Natural killer cell (primary cell): ENCODE measurements at places on chromosomes 13 and 19. TPM values are rescaled to one million over a fixed set of nuclear protein-coding genes. Genes with fewer than 3 reads are reported as not detected.

ZAR1L gene
- not detected for total RNA-seq

PSG11 gene
- not detected for total RNA-seq

GRCh38 chr19:52270266-52270885 is 989 bp downstream of the ZNF766 start:
- no peaks in the 10 kb centered on the region for H3K27me3 ChIP-seq
- peaks cover 5% of the 10 kb centered on the region for H3K36me3 ChIP-seq
- peak; percentile 39 for DNase-seq

DNA sequence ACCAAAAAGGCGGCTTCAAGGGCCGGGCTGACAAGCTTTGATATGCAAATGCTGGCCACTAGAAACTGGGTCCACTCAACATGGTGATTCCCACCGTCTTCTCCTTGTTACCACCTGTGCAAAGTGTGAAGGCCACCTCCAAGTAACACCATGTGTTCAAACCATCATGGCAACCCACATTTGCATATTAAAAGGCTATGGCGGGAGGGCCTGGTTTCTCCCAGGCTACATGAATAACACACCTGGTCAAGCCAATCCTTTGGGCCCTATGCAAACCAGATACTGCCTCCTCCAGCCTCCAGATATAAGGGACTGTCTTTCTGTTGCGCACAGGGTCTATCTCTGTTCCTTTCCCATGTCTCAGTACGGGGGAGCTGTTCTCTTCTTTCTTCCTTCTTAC is 36.6 kb upstream of the ZSCAN5A start:
- H3K4me1 ChIP-seq: no peaks in the 10 kb centered on the region
- no peak overlapping the region for H3K4me3 ChIP-seq
- H3K27me3 ChIP-seq: no peaks in the 10 kb centered on the region
- no peak overlapping the region for H3K27ac ChIP-seq
- no peaks in the 10 kb centered on the region for H3K36me3 ChIP-seq

DNA sequence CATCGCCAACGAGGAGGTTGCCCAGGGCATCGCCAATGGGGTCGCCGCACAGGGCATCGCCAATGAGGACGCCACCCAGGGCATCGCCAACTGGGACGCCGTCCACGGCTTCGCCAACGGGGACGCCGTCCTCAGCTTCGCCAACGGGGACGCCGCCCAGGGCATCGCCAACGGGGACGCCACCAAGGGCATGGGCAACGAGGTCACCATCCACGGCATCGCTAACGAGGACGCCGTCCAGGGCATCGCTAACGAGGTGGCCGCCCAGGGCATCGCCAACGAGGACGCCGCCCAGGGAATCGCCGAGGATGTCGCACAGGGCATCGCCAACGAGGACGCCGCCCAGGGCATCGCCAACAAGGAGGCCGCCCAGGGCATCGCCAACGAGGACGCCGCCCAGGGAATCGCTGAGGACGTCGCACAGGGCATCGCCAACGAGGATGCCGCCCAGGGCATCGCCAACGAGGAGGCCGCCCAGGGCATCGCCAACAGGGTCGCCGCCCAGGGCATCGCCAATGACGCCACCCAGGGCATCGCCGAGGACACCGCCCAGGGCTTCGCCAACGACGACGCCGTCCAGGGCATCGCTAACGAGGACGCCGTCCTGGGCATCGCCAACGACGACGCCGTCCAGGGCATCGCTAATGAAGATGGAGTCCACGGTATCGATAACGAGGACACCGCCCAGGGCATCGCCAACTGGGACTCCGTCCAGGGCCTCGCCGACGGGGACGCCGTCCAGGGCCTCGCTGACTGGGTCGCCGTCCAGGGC is 945.7 kb downstream of the TUBA3C start:
- no peaks in the 10 kb centered on the region for H3K36me3 ChIP-seq
- no peak overlapping the region for H3K4me3 ChIP-seq
- DNase-seq: no peak
- no peaks in the 10 kb centered on the region for H3K4me1 ChIP-seq
- no peaks in the 10 kb centered on the region for H3K27me3 ChIP-seq
- no peak overlapping the region for H3K27ac ChIP-seq

DNA sequence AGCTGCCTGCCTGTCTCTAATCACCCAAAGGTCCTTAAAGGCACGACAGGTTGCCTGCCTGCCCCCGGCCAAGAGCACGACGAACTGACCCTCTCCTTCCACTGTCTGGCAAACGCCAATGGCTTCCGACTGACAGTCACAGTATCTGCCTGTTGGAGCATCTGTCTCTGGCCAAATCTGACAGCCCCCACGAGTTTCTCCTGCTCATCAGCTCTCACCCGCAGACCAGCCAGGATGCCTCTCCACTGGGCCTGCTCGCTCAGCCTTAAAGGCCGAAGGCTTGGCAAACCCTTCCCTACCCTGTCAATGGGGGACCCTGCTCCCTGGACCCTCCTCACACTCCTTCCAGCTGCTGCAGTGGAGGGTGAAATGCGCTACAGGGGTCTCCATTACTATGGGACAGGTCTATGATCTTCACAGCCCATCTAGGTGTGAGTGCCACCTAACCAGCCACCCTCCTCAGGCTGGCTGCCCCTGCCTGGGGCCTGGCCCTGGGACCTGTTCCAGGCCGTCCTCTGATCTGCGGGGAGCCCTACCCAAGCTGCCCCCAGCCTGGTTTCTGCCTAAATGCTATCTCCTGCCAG is 932 bp downstream of the FAM83E start:
- no peaks in the 10 kb centered on the region for H3K27me3 ChIP-seq
- DNase-seq: no peak

DNA sequence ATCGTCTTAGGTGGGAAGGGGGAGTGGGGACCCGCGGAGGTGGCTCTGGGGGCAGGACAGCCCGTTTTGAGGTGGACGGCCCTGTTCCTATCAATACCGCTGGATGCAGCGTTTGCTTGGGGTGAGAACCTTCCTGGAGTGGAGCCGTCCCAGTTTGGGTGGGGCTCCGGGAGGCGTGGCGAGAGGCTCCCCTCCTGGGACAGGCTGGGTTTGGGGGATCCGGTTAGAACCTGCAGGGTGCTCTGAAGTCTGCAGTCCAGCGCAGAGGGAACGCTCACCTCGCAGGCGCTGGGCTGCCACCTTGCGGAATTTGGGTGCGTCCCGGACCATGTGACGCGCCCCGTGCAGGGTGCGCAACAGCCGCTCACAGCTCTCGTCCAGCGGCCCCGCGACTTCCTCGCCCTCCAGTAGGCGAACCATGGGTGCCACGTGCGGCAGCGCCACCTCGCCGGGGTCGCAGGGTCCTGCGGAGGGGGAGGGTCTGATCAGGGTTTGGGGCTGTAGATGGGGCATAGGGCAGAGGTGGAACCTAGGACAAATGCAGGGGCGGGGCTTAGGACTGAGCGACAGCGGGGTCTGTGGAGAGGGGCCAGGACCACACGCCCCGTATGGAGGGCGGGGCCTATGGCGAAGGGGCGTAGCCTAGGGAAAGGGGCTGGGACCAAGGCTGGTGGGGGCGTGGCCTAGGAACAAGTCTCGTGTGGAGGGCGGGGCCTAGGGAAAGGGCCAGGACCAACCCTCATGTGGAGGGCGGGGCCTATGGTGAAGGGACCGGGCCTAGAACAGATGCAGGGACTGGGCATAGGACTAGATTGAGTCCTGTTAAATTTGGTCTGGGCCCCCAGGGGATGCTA is 13.8 kb downstream of the SH2D3A start:
- H3K4me1 ChIP-seq: peaks cover 13% of the 10 kb centered on the region
- DNase-seq: peak; percentile 66
- peak overlapping the region; percentile 27 for H3K27ac ChIP-seq
- no peaks in the 10 kb centered on the region for H3K27me3 ChIP-seq

GRCh38 chr19:16899566-16900075 is 10.8 kb downstream of the F2RL3 start:
- no peak for DNase-seq
- no peak overlapping the region for H3K4me3 ChIP-seq
- H3K27me3 ChIP-seq: peaks cover under 1% of the 10 kb centered on the region
- H3K36me3 ChIP-seq: no peaks in the 10 kb centered on the region

GRCh38 chr13:30346789-30347167 is 39.4 kb upstream of the KATNAL1 start:
- H3K27me3 ChIP-seq: no peaks in the 10 kb centered on the region
- H3K36me3 ChIP-seq: no peaks in the 10 kb centered on the region
- no peak overlapping the region for H3K4me3 ChIP-seq
- no peak for DNase-seq
- peaks cover 31% of the 10 kb centered on the region for H3K4me1 ChIP-seq

RUBCNL gene
- total RNA-seq: 1.6 TPM

GRCh38 chr19:38891771-38892170 is 7.6 kb downstream of the SIRT2 start:
- H3K4me3 ChIP-seq: no peak overlapping the region
- H3K4me1 ChIP-seq: peaks cover 12% of the 10 kb centered on the region
- H3K36me3 ChIP-seq: peaks cover 37% of the 10 kb centered on the region
- no peaks in the 10 kb centered on the region for H3K27me3 ChIP-seq
- no peak for DNase-seq

DNA sequence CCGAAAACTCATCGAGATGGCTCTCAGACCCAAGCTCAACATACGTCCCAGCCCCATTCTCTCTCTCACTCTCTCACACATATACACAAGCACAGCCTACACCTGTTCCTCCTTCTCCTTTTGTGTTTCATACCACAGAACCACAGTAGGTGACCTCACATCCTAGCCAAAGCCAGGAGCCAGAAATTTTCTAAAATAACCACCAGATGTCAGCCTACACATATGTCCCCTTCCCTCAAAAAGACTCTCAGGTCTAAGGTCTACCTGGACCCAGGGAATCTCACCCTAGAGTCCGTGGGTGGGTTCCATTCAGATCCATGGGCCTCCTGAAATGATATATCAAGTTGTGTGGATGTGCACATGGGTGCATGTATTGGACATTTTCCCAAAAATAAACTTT is 104.2 kb upstream of the IPO5 start:
- H3K36me3 ChIP-seq: no peaks in the 10 kb centered on the region
- H3K4me1 ChIP-seq: no peaks in the 10 kb centered on the region

GRCh38 chr19:4577020-4577782 is 17.7 kb upstream of the SEMA6B start:
- no peak overlapping the region for H3K4me3 ChIP-seq
- no peak for DNase-seq
- no peaks in the 10 kb centered on the region for H3K36me3 ChIP-seq
- H3K27me3 ChIP-seq: peaks cover 19% of the 10 kb centered on the region
- H3K27ac ChIP-seq: no peak overlapping the region
- peaks cover 7% of the 10 kb centered on the region for H3K4me1 ChIP-seq

DNA sequence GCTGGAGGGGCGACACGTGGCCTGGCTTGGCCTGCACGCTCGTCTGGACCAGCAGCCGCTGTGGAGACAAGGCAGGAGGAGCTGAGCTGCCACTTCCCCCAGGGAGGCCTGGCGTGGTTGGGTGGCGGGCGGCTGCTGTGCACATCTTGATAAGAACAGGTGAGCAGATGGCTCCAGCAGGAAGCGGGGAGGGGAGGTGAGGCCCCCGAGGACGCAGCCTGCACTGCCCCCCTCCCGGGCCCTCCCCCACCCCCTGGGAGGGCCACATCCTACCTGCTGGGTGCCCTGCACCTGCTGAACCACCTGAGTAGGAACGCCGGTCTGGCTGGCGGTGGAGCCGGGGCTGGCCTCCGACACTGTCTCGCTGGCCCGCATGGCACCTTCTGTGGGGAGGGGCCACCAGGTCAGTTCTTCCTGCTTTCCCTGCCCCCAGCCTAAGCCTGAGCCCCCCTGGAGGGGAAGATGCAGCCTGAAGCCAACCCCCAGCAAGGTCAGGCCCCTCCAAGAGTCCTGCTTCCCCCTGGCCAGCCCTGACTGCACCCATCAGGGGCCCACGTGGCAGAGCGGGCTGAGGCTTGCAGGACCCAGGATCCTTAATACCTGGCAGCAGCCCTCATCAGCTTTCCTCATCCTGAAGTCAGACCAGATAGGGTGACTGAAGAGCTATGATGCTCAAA is 22.8 kb downstream of the RFX1 start:
- peaks cover 2% of the 10 kb centered on the region for H3K36me3 ChIP-seq
- H3K4me3 ChIP-seq: no peak overlapping the region
- H3K4me1 ChIP-seq: peaks cover 77% of the 10 kb centered on the region
- DNase-seq: peak; percentile 60
- H3K27me3 ChIP-seq: no peaks in the 10 kb centered on the region

DNA sequence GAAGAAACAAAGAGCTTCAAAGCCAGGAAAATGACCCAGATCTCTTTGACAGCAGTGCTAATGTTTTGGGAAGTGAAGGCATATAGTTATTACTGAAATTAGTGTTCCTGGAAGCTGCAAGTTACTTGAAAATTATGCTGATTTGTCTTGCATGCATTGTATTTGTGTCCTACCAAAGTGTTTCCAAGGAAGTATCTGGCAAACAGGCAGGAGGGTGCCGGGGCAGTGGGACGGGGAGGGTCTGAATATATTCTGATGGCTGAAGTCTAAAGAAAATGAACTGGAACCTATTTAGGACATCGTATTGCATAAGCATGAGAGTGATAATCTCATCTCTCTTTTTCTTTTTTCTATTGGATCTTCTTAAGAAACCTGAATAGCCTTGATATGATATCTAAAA is 9.0 kb downstream of the RNASEH2B start:
- H3K4me1 ChIP-seq: peaks cover 19% of the 10 kb centered on the region
- H3K27ac ChIP-seq: no peak overlapping the region
- H3K27me3 ChIP-seq: no peaks in the 10 kb centered on the region
- H3K4me3 ChIP-seq: no peak overlapping the region
- no peaks in the 10 kb centered on the region for H3K36me3 ChIP-seq

DNA sequence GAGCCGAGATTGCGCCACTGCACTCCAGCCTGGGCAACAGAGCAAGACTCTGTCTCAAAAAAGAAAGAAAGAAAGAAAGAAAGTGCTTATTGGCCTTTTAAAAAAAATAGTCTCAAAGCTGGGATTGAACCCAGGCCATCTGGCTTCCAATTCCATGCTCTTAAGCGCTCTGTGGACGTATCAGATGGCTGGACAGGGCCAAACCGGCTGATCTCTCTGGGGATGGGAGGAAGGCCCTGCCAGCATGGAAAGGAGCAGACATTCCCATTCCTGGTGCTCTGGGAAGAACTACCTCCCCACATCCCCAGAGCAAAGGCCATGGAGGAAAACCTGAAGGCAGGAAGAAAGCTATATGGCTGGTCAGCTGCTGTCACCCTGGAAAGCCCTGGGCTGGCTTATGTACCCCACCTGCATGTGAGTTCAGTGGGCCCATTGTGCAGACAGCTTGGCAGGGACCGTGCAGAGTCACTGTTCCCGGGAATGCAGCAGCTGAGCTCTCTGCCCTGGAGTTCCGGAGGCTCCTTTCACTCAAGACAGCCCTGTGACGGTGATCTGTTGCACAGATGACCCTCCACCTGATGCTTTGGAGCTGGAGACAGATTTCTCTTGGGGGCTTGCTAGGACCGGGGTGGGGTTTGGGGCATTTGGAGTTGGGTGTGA is 84.3 kb downstream of the SIPA1L3 start:
- H3K27ac ChIP-seq: no peak overlapping the region
- no peaks in the 10 kb centered on the region for H3K27me3 ChIP-seq
- DNase-seq: no peak
- H3K36me3 ChIP-seq: no peaks in the 10 kb centered on the region
- no peak overlapping the region for H3K4me3 ChIP-seq

DNA sequence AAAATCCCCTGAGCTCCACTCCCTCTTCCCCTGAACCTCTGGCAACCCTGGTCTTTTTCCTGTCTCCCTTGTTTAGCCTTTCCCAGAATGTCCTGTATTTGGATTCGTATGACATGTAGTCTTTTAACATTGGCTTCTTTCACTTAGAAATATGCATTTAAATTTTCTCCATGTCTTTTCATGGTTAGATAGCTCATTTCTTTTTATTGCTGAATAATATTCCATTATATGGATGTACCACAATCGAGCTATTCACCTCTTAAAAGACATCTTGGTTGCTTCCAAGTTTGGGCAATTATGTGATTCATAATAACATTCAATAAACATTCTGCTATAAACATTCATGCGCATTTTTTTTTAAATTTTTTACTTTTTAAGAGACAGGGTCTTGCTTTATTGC is 99.6 kb upstream of the ZNF536 start:
- H3K4me3 ChIP-seq: no peak overlapping the region
- H3K27me3 ChIP-seq: no peaks in the 10 kb centered on the region
- H3K36me3 ChIP-seq: no peaks in the 10 kb centered on the region
- no peak for DNase-seq
- no peaks in the 10 kb centered on the region for H3K4me1 ChIP-seq
